ENCODE measurements at places on chromosomes 1 and 21. TPM values are rescaled to one million over a fixed set of nuclear protein-coding genes. Genes with fewer than 3 reads are reported as not detected.

GRCh38 chr1:242854466-242854865 is 330.0 kb upstream of the PLD5 start:
- no peak for DNase-seq

C4BPA gene
- not detected for total RNA-seq

SIK1 gene
- total RNA-seq, result 44.9 TPM

DNA sequence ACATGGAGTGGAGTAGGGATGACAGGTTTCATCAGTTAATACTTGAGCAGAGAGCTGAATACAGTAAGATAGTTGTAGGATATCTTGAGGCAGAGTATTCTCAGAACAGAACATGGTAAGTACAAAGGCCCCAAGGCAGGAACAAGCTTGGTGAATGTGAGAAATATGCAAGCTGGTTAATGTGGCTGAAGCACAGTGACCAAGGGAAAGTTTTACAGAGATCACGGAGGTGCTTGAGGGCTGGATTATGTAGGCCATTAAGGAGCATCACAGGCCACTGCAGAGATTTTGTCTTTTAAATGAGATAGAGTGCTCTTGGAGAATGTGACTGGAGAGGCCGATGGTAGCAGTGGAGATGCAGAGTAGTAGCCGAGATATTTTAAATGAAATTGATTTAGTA is 54.0 kb upstream of the BOLA1 start:
- DNase-seq, result no peak

GRCh38 chr21:27681038-27681437 is 714.1 kb upstream of the ADAMTS5 start:
- peak; percentile 70 for DNase-seq

LCE1F gene
- total RNA-seq, result not detected

- DNase-seq, result no peak
Measured at GRCh38 chr1:169943963-169944526, 50.3 kb upstream of the SCYL3 start.

DNA sequence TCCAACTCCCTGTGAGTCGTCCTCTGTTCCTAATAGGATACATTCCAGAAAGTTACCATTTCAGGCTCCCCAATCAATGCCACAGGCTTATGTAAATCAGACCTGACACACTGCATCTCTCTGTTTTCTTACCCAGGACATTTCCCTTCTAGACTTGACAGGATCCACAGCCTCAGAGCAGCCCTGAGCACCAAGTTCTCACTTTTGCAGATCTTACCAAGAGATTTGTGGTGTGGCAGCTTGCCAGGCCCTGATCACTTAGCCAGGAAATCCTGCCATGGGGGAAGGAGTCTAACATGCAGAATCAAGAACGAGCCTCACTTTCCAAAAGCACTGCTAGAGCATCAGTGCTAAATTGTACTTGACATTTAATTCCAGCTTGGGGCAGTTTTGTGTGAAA is 202.9 kb downstream of the TBX15 start:
- DNase-seq, result peak; percentile 16

TMEM82 gene
- total RNA-seq, result not detected

Data from mammary epithelial cell (primary cell).